ENCODE measurements at places on chromosomes 11 and 22. TPM values are rescaled to one million over a fixed set of nuclear protein-coding genes. Genes with fewer than 3 reads are reported as not detected.

Gene MRPL23
- 54.8 TPM for total RNA-seq

Gene ANO5
- total RNA-seq = 10.4 TPM

GRCh38 chr11:10436224-10436623, 18.8 kb upstream of the AMPD3 start:
- no peak for DNase-seq

Gene SCUBE1
- total RNA-seq = 1.7 TPM

- peak; percentile 37 for DNase-seq
These were observed 468 bp downstream of the PATL1 start for GRCh38 chr11:59668188-59668949.

Gene ZNF214
- 4.1 TPM for total RNA-seq

GRCh38 chr22:40719599-40719998, 40.3 kb downstream of the MCHR1 start:
- no peak for DNase-seq

DNA sequence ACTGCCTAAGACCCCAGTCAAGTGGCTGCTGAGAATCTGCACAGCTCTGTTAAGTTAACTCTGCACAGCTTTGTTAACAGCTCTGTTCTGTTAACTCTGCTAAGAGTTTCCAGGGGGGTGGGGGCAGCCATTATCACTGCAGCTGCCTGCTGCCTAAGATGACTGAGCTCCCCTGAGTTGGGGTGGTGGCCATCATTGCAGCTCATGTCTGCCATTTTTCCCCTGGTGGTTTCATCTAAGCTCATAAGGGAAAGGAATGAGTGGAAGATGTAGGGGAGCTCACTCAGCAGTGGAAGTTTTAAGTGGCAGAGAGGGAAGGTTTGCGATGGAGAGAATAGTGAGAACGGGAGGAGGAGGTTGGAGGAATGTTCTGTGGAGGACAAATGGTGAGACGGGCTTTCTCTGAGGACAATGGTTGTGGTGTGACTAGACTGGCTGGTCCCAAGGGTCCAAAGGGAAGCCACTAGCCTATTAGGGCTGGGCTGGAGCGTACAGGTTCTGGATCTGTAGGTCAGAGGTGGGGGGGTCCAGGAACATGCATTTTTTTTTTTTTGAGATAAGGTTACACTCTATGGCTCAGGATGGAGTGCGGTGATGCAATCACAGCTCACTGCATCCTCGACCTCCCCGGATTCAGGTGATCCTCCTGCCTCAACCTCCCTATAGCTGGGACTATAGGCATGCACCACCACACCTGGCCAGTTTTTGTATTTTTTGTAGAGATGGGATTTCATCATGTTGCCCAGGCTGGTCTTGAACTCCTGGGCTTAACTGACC, 13.5 kb upstream of the PLET1 start:
- DNase-seq = no peak

DNA sequence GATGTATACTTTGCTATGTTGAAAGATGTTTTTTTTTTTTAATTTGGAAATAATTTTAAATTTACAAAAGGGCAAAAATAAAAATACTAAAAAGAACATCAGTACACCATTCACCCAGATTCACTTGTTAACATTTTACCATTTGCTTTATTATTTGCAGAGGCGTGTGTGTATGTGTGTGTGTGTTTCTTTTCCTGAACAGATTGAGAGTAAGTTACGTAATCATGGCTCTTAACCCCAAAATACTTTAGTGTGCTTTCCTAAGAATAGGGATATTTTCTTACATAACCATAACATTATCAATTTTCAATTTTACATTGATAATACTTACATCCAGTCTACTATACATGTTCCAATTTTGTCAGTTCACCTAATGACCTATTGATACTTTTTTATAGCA, 91.5 kb upstream of the HORMAD2 start:
- no peak for DNase-seq

GRCh38 chr22:20940186-20940651, 23.0 kb downstream of the CRKL start:
- DNase-seq = no peak

DNA sequence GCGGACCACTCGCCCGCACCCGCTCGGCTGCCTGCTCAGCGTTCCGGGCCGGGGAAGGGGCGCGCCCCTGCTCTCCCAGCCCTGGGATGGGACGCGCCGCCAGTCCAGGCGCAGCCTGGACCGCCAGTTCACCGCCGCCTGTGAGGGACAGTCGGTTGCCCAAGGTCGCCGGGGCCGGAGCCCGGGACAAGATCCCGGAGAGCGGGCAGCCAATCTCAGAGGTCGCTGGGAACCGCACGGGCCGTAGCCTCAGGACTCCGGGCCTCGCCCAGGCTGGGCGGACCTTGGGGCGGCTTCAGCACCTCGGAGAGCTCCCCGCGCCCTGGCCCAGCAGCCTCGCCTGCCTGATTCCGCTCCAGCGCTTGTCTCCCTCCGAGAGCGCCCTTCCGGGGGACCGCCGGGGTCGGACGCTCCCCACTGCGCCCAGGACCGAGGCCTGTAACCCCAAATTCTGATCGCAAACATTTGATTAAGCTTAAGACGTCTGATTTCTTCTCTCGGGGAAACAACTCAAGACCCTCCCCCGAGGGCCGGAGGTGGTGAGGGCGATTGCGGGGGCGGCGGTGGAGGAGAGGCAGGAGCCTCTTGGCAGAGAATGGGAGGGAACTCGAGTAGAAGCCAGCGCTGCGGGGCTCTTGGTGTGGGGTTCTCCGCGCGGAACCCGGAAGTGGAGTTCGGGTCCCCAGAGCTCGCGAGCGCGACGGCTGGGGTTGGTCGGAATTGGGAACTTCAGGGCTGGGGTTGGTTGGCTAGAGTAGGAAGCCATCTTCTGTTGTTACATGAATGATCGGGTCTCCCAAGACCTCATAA, 1.1 kb upstream of the CHRM4 start:
- peak; percentile 88 for DNase-seq

- no peak for DNase-seq
These were observed 119.4 kb downstream of the BLID start for GRCh38 chr11:121996574-121996973.

Gene SCGB1A1
- 2.7 TPM for total RNA-seq

- no peak for DNase-seq
These were observed 722.6 kb downstream of the TBC1D22A start for GRCh38 chr22:47484960-47485569.

DNA sequence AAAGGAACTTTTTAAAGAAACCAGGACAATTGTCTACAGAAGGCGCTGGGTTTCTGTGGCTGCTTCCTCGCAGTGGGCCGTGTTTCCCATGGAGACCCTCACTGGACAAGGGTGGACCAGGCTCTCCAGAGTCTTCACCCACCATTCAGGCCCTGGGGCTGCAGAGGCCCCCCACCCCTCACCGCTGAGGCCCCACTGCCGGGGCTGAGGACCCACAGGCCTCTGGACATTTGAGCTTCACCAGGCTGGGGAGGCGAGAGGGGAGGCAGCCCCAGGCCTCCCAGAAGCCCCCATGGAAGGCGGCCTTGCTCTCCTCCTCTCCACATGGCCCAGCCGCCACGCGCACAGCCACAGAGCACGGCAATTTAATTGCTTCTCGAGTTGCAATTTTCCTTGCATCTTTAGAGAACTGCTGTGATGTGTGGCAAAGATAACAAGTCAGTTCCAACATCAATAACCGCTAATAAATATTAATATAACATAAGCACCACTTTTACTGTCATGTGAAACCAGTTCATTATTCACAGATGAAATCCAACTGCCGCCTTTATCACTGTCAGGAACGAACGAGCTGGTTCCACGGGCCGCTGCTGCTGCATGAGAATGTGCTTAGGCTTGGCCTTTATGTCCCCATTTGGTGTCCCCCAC, 81.0 kb downstream of the PHF21B start:
- DNase-seq = no peak

Gene P4HA3
- 1.0 TPM for total RNA-seq

Gene XRCC6
- 170 TPM for total RNA-seq

DNA sequence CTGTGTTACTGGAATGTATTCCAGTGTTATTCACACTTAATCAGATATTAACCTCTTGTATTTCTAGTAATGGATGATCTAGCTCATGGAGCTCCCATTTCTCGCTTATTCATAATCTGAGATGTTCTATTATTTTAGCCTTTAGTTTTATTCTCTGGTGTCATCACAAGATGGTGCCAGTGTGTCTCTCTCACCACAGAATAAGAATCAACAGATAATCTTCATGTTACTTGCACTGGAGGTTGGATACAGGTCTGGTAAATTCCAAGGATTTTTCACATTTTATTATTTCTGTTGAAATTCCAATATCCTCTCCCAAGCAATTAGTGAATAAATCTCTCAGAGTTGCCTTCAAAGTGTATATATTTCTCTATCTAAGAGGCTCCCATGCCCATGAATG, 74.6 kb downstream of the CASP12 start:
- DNase-seq = no peak

- no peak for DNase-seq
These were observed 1.9 kb upstream of the SCARF2 start for GRCh38 chr22:20439556-20439927.

- no peak for DNase-seq
These were observed 20.1 kb downstream of the TMEM218 start for GRCh38 chr11:125091247-125091876.

Gene ADM
- 27.2 TPM for total RNA-seq

DNA sequence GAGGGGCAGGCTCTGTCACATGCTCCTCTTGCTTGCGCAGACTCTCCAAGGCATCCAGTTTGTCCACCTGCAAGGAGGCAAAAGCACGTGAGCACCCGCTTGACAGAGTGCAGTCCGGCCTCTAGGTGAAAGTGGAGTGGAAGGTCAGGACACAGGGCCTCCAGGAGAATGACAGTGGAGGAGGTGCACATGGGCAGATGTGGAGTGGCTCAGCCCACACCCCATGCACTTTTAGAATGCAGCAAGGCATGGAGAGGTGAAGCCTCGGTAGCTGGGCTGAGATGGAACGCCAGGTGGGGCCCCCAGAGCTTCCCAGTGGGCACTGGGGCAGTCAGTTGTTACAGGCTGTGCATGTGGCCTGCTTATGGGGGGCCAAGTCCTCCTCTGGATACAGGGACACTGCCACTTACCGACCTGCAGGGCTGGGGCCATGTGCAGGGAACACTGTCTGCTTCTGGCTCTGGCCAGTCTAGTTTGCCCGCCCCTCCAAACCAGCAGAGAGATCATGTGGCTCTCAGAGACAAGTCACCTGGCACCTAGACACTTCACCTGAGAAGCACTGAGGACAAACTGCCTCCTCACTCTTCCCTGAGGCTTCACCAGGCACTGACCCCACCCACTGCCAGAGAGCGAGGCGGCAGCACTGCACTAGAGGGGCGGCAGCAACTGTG, 2.3 kb upstream of the SLC25A1 start:
- no peak for DNase-seq

DNA sequence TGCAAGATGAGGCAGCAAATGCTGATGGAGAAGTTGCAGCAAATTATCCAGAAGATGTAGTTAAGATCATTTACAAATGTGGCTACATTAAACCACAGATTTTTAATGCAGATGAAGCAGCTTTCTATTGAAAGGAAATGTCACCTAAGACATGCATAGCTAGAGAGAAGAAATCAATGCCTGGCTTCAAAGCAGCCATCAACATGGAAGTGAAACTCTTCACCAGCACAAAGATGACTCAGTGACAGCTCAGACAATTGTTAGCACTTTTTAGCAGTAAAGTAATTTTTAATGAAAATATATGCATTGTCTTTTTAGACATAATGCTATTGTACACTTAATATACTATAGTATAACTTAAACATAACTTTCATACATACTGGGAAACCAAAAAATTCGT, 71.4 kb downstream of the FANCF start:
- no peak for DNase-seq

Gene PNPLA5
- total RNA-seq = not detected

Gene OR51E2
- total RNA-seq = 0.63 TPM

Gene POU2AF1
- 12.9 TPM for total RNA-seq

Gene CCDC157
- total RNA-seq = 6.5 TPM

- no peak for DNase-seq
These were observed 6.9 kb downstream of the TST start for GRCh38 chr22:37012262-37012904.

DNA sequence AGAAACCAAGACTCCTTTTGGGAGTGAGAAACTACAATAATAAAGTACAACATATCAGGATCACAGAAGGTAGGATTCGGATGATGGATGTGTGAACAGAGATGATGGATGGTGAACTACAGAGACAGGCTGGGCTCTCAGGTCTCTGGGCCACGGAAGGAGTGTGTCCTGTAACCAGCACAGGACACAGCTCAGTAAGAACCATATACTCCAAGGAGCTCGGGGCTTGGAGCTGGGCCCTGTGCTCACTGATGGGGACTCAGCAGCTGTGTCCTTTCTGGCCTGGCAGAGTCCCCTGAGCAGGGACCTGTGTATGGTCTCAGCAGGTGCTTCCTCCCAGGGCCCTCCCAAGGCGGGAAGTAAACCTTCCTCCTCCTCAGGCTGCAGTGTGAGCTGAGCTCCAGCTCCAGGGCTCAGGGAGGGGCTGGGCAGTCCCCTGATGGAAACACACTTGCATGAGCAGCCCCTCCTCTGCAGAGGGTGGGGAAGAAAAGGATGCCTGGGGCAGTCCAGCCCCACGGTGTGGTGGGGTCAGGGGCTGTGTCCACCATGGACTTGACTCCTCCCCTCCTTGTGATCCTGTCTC, 39.8 kb upstream of the TOP3B start:
- DNase-seq = no peak

Gene TMEM191B
- total RNA-seq = 3.4 TPM

GRCh38 chr22:50339945-50340879, 2.9 kb upstream of the PPP6R2 start:
- DNase-seq = no peak

Gene FBLN1
- 427 TPM for total RNA-seq

- no peak for DNase-seq
These were observed 5.0 kb downstream of the CBX7 start for GRCh38 chr22:39147335-39148025.

- peak; percentile 13 for DNase-seq
These were observed 635 bp upstream of the GRK3 start for GRCh38 chr22:25563761-25564319.

GRCh38 chr11:65917434-65918210, 1.2 kb downstream of the C11orf68 start:
- DNase-seq = no peak

Gene PHF21B
- 0.63 TPM for total RNA-seq

Gene TSSK2
- not detected for total RNA-seq

Gene XKR3
- total RNA-seq = not detected

GRCh38 chr11:692824-693414, 2.1 kb downstream of the DEAF1 start:
- no peak for DNase-seq

DNA sequence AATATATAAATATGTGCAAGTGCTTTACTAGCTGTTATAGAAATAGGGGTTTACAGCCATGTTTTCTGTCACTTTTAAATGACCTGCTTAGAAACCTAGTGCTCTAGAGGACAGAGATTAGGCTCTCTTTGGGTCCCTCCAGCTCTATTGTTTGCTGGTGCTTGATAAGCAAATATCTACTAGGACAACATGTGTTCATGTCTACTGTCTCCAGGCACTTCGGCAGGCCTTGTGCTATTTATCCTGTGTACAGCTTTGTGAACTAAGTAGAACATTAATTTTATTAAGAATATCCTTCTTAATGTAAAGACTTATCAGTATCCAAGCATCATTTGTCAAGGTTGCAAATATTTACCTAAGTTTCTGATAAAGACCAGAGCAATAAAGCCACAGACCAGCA, 11.9 kb upstream of the RASSF10 start:
- DNase-seq = no peak
